Activated CD8-positive, alpha-beta T cell treated with anti-CD3 and anti-CD28 coated beads, Interleukin-2, amount 10 ng/mL, durations not matched to agents 7 days and 5 days (primary cell): ENCODE measurements at places on chromosomes 6 and 20.

DNA sequence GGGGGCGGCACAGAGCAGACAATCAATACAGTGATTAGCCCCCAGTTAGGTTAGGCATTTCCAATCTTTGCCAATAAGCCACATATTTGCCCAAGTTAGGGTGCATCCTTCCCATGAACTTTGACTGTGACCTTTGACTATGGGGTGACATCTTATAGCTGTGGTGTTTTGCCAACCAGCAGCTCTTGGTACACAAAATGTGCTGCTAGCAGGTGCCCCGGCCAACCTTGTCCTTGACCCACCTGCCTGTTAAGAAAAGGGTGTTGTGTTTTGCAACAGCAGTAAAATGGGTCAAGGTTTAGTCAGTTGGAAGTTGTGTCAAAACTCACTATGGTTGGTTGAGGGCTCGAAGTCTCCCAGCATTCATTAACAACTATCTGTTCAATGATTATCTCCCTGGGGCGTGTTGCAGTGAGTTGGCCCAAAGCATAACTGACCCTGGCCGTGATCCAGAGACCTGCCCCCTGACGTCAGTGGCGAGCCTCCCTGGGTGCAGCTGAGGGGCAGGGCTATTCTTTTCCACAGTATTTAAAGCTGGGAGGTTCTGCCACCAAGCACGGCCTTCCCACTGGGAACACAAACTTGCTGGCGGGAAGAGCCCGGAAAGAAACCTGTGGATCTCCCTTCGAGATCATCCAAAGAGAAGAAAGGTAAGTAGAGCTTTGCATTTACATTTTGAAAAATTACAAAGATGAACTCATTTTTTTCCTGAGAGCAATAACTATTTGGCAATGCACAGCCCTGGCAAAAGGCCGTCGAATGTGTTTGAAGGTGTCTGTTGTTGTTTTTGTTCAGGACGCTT lies at the start of gene PCK1:
TSS of gene PCK1 (plus strand) at position 557 of the 802 bp plus-strand sequence. CDS start 302 bp downstream, outside the sequence.
- no peak for DNase-seq

DNA sequence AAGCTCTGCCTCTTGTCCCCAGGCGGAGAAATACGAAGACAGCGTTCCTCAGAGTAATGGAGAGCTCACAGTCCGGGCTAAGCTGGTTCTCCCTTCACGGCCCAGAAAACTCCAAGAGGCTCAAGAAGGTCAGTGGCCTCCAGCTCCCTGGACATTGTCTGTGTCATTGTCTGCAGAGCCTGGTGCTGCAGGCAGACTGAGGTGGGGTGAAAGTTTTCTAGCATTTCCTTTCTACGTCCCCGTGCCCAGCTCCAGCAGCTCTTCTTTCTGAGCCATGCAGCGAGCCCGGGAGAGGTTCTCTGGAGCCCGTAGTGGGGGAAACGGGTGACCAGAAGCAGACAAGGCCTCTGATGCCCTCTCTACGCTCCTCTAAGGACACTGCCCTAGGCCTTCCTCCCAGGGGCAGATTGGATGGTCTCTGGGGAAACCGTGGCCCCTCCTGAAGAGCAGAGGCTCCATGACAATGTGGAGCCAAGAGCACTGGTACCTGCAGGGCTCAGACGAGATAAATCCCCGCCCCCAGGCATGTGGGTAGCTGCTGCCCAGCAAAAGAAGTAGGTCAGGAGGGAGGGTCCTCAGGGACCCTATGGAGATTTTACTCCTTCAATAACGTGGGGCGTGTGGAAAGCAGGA lies 58.4 kb downstream of the EZR start:
- DNase-seq: no peak

- DNase-seq: no peak
Measured at GRCh38 chr6:125231574-125232343, 70.0 kb downstream of the HDDC2 start.

DNA sequence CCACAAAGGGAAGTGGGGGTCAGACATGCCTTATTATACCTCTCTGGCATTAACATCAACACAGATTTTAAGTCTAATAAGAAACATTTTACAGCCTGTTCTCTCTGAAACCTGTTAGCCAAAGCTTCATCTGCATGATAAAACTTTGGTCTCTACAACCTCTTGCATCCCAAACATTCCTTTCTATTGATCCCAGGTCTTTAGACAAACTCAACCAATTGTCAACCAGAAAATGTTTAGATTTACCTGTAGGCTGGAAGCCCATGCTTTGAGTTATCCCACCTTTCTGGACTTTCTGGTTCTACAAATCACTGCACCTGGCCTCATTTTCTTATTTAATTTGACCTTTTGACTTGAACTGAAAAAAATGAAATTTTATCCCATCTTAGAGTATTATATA lies 20.8 kb downstream of the MCM8 start:
- DNase-seq: no peak

DNA sequence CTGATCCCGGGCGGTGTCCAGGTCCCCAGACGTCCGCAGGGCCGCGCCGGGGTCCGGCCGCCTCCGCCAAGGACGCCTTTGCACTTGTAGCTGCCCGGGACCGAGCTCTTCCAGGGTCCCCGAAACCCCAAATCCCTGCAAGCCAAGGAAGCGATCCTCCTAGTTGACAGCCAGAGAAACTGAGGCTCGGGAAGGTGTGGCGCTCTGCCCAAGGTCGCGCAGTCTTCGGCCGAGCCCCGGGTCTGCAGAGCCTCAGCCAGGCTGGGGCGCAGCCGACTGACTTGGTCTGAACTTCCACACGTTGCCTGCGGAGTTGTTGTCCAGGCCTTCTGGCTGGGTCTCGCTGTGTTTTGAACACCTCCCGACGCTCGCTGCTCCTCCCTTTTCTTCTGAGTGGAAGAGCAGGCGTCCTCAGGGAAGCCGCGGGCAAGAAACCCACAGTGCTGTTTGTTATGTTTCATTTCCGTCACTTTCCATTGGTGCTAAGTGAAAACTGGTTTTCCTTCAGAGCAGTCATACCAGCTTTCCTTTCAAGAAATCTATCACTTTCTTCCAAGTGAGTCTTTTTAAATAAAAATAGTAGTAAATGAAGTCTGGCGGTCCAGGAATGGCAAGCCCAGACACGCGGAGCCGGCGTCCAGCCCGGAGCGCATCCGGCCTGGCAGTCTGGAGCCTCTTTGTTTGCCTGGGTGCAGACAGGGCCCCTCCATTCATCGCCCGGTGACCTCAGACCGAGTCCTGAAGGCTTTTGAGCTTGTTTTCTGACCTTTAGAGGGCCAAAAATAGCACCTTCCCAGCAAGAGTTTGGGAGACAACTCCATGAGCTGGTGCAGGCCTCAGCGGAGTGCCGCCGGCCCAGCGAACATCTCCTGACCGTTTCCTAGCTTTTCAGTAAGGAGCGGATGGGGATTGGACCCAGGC lies 698 bp downstream of the FAM210B start:
- no peak for DNase-seq

DNA sequence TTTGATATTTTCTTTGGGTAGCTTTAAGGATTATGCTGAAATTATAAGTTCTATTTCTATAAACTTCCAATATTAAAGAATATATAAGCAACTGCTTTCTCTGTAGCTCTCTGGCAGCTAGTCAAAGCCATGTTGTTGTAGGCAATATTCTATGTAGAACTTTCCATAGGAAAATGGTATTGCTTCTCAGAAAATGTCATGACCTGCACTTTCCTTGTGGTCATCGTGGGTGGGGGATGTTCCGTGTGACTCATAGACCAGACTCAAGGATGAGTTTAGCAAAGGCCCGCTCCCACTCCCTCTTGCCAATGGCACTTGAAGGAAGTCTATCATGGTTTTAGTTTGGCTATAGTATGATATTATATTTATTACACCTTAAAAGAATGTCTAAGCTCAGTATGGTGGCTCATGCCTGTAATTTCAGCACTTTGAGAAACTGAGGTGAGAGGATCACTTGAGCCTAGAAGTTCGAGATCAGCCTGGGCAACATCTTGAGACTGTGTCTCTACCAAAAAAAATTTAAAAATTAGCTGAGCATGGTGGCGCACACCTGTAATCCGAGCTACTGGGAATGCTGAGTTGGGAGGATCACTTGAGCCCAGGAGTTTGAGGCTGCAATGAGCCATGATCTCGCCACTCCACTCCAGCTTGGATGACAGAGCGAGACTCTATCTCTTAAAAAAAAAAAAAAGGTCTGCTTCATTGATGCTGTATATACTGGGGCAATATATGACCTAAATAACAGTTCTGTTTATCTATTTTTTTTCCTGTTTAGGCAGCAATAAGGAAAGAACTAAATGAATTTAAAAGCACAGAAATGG lies 36.6 kb upstream of the LTV1 start:
- peak; percentile 43 for DNase-seq

DNA sequence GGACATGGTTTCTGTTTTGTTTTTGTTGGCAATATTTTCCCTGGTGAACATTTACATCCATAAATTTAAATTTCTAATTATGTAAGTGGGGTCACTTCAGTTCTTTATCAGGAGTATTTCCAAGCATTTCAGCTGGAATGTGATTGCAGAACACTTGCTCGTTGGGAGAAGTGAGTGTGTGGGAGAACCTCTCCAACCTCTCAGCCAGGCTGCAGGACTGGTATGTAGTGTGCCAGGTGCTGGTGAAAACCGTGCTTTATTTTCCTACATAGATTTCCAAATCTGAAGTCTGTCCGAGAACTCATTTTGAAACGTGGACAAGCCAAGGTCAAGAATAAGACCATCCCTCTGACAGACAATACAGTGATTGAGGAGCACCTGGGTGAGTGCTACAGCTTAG lies 6.3 kb downstream of the RPL7L1 start:
- no peak for DNase-seq

DNA sequence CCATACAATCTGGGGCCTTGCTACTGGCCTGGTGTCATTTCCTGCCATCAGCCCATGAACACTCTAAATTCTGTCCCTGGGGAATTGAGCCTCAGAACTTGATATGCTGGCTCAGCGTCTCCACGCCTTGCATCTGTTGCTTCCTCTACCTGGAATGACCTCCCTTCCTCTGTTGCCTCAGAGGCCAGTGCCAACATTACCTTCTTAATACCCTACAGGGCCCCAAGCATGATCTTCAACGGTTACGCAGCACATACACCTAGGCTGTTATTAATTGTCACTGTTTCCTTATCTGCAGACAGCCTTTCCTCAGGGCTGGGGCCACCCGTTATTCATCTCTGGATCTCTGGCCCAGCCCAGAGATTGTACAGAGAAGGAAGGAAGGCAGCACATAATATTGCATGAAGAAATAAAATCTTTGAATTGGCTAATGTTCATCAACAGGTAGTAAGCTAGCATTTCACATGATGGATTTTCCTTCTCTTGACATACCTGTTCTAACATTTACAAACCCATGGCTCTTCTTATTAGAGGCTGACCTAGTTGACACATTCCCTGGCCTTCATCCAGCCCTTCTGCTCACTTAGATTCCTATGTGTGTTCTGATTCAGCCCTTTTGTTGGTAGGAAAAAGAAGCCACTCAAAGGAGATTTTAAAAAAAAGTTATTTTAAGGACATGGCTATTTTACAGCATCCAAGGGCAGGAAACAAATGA lies 8.4 kb upstream of the RNF182 start:
- no peak for DNase-seq

- peak; percentile 9 for DNase-seq
Measured at GRCh38 chr6:40390144-40390800, 196.9 kb downstream of the LRFN2 start.

DNA sequence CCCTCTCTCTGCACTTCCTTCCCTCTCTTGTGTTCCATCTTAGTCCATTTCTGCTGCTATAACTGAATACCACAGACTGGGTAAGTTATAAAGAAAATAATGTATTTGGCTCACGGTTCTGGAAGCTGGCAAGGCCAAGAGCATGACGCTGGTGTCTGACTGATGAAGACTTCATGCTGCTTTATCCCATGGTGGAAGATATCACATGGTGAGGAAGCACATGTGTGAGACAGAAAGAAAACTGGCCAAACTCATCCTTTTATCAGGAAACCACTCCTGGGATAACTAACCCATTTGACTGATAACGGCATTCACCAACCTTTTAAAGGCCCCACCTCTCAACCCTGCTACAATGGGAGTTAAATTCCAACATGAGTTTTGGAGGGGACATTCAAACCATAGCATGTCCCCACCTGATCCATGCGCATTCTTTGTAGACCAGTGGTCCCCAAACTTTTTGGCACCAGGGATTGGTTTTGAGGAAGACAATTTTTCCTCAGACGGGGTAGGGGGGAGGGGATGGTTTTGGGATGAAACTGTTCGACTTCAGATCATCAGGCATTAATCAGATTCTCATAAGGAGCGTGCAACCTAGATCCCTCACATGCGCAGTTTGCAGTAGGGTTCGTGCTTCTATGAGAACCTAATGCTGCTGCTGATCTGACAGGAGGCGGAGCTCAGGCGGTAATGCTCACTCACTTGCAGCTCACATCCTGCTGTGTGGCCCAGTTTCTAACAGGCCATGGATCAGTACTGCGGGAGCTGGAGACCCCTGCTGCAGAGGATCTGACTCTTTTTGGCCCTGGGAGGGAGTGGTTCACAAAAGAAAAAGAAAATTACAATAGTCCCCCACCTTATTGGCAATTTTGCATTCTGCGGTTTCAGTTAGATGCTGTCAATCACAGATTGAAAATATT lies 71.7 kb upstream of the RNF24 start:
- DNase-seq: no peak

- DNase-seq: peak; percentile 79
Measured at GRCh38 chr6:137155830-137156229, 17.6 kb downstream of the IL22RA2 start.

DNA sequence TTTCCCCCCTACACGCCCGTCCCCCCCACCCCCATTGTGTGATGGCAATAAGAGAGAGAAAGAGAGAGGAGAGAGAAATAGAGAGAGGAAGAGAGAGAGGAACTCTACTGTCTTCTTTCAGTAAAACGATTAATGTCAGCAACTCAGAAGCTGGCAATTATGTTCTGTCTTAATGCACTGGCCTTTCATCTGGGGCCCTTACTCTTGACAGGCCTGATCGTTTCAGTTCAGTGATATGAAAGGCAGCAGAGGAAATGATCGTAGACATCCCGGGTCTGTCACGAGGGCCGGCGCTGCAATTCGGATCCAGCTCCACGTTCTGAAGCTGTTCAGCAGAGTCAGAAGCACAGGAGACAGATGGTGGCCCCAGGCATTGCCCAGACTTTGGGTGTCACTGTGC lies 308.9 kb downstream of the ZNF217 start:
- DNase-seq: no peak

DNA sequence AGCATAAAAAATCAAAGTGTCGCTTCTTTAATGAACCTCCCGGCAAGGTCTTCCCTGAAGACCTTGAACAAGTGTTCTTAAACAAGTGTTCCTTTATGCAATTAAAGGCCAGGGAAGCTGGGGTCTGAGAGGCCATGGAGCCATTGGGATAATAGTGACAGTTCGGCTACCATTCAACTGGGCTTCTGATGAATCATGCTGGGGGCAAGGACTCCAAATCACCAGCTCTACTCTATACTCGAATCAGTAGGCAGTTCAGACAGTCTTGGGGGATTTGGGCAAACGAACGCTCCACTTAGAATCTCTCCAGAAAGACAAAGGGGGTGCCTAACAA lies 34.7 kb upstream of the EZR start:
- no peak for DNase-seq
